Stimulated activated CD4-positive, alpha-beta T cell treated with anti-CD3 and anti-CD28 coated beads, TNF-alpha, amount 100 ng/mL, for 1 hour (primary cell): ENCODE measurements at places on chromosomes 5 and 9.

DNA sequence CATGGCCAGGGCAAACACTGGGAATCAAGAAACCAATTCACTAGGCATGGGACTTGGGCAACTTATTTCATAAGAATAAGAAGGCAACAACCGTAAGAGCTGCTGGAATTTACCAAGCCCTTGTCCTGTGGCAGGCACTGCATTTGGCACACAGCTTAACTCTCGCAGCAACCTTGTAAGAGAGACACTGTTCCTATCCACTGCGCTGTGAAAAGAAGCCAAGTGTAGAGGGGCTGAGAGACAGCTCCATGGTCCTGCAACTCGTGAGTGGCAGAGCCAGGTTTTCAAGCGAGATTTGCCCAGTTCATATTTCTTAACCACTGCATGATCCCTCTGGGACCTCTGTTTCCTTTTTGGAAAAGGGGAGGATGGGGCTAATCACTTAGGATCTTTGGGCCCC is 129.3 kb upstream of the STC2 start:
- DNase-seq: no peak

GRCh38 chr5:13957032-13957645 is 12.7 kb upstream of the DNAH5 start:
- DNase-seq: no peak

GRCh38 chr5:2902186-2902585 is 150.7 kb upstream of the IRX2 start:
- no peak for DNase-seq

GRCh38 chr9:6931913-6932312 is 174.1 kb downstream of the KDM4C start:
- DNase-seq: no peak

GRCh38 chr5:122358372-122358979 is 46.4 kb downstream of the SNCAIP start:
- DNase-seq: no peak
